ENCODE measurements at places on chromosomes 2 and 18.

DNA sequence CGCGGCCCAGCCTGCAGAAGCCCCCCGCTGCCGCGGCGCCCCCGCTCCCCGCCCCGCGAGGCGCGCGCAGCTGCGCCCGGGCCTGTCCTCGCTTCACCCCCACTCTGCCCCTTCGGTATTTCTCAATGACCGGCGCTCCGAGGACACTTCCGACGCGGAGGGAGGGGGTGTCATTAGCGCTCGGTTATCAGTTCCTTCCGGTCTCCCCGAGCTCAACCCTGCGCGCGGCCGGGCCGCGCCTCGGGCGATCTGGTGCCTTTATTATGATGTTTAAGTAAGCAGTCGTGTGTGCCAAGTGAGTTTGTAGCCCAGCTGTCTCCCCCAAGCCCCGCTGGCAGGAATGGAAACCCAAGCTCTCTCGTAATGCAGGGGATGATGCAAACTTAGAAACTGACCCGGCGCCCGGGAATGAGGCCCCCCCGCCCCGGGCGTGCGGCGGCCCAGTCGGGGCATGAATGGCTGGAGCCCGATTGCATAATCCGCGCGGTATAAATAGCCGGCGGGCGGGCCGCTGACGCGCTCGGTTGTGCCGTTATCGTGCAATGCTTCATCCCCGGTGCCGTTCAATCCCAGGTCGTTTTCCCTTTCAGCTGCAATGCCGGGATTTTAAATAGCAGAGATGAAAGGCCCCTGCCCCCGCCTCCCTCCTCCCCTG lies 3.9 kb upstream of the SPRED2 start:
- DNase-seq: no peak

- DNase-seq: no peak
Measured at GRCh38 chr18:74065366-74065765, 82.3 kb downstream of the FBXO15 start.

- no peak for DNase-seq
Measured at GRCh38 chr2:148674063-148675020, 29.8 kb downstream of the EPC2 start.

- DNase-seq: no peak
Measured at GRCh38 chr2:192437653-192438052, 242.9 kb upstream of the TMEFF2 start.

DNA sequence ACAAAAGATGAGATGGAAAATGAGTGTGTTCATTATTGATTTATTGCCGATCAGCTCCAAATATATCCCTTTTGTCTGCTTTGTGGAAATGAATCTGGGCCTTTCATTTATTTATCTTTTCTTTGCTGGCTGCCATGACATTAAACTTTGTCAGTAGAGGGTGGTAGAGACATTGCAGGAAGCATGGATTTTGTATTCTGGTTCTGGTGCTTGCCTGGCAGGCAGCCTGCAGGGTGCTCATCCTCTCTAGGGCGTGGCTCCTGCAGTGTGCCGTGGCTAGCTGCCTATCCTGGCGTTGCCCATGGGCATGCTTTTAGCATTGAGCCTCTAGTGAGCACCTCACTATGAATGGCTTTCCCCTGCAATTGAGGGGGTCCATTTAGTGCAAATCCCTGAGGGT lies 593.1 kb downstream of the RNF144A start:
- no peak for DNase-seq

DNA sequence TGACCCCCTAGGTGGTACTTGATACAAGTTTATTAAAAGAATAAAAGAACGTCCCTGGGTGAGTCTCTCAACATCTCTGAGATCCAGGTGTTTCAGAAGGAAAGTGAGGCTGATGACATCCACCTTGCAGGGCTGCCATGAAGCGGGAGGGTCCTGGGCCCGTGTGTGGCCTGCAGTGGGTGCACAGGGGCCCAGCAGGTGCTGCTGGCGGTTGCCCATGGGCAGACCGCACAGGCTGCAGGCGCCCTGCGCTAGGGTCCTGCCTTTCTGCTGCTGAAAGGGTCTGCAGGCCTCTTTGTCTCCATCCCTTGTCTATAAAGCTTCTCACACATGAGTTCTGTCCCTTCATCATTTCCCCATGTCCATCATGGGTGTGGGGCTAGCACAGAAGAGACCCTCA lies 247.0 kb downstream of the TFCP2L1 start:
- no peak for DNase-seq

GRCh38 chr2:46651363-46652099 lies 172.2 kb downstream of the TMEM247 start:
- no peak for DNase-seq

DNA sequence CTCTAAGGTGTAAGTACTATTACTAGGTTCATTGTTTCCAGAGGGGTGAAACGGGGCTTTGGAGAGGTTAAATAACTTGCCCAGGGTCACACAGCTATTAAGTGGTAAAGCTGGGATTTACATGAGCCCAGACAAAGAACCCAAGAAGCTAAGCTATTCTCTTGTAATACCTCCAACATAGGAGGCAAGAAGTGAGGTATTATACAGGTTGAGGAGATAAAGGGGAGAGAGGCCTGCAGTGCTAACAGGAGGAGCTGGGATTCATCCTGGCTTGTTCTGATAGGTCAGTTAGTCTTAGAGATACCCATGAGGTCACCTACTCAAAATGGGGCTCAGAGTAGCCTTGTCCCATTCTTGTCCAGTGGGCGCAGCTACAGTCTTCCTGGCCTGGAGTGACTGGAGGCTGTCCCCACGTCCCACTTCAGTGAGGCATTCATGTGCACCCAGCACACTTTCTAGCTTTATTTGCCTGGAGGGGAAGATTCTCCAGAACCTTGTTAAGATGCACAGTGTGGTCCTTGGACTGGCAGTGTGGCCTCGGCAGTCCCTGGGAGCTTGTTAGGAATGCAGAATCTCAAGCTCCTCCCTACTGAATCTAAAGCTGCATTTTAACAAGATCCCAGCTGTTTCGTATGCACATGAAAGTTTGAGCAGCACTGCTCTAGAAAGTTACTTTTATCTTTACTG lies 63.5 kb downstream of the MEIS1 start:
- no peak for DNase-seq

DNA sequence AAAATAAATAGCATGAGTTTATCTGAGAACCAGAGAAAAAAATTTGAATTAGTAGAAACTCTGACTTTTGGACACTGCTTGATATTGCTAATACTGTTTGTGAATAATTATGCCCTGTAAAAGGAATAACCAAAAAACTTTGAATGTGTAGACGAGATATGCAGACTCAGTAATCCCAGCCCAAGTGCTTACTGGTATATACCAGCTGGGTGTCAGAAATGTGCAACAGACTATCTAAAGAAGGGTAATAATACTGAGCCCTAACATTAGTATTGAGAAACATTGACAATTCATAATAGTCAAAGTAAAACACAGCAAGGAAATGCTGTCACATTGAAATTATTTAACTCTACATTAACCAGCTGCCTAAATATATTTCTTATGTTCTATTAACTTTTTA lies 60.5 kb upstream of the ZC3H15 start:
- no peak for DNase-seq
